Sigmoid colon (tissue), 7 donors: ENCODE measurements at places on chromosomes 7 and 10. TPM values are rescaled to one million over a fixed set of nuclear protein-coding genes. Genes with fewer than 3 reads are reported as not detected.
A peak's percentile ranks its signal among the peaks of the same experiment; 100 is the strongest.

SLC18A3 gene
- not detected for total RNA-seq

DNA sequence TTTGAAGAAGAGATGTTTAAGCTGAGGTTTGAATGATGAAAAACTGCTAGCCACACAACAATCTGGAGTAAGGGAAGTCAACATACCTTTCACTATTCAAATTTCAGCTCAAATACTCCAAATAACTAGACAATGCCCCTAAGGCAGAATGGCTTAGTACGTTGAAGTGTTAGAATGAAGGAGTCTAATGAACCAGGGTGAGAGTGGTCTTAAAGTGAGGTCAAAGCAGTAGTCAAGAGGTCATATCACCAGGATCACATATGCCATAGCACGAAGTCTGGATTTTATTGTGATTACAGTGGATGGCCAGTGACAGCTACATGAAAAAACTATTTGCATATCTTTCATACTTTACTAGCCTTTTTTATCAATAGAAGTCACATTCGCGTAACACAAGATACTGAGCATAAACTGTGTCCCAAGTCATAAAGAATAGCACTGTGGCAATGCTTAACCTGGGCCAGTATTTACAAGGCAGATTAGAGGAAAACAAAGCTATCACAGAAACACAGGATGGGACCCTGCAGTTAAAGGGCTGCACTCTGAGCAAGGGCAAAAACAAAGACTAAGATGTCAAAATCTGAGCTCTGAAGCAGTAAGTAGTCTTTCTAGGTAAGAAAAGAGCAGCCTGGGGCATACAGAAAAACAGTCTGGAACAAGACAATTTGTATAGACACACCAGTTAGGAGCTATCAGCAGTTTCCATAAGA lies 61.5 kb downstream of the HYCC1 start:
- DNase-seq, result no peak

DNA sequence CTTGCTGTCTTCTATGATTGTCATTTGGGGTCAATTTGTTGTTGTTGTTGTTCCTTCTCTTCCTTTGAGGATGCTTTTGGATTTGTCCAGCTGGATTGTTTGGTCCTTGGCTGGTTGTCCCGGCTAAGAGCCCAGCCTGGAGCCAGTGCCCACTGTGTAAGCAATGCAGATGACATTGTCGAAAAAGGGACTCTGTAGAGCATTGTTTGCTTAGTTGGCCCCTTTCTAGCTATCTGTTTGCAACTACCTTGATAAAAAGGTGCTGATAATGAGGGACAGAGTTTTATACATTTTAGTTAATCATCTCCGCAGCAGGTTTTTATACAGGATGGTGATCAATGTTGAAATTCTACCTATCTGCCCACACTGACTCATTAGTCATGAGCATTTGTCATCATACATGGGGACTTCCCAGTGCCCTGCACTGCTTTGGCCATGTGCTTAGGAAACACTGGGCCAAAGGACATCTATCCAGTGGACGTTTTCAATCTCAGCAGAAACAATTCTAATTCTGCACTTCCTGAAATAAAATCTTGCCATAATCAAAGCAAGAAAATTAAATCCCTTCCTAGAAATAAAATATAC lies 311.9 kb downstream of the GRM8 start:
- no peak for DNase-seq

TUBAL3 gene
- total RNA-seq, result not detected

- DNase-seq, result no peak
These were observed 81.7 kb upstream of the EFCAB10 start for GRCh38 chr7:105662998-105663397.

NANOS1 gene
- total RNA-seq, result 2.6 TPM

GRCh38 chr7:10343108-10343507 lies 630.6 kb upstream of the PHF14 start:
- no peak for DNase-seq

- DNase-seq, result no peak
These were observed 962.1 kb downstream of the KCNMA1 start for GRCh38 chr10:76675561-76675950.

DNA sequence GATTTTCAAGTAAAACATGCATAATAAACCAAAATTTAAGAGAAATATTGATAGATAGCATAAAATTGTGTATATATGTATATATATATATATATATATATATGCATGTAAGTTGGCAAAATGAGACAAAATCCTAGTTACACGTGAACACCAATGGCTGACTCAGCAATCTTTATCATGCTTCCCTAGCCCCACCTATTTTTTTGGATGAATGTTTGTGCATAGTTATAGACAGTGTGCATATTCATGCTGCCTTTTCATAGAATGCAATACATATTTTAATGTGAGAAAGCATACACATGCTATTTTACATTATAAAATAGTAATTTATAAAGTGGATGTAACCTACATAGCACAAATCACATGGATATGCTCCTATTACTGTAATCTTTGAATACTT lies 230.3 kb downstream of the SH2D4B start:
- DNase-seq, result no peak

DNA sequence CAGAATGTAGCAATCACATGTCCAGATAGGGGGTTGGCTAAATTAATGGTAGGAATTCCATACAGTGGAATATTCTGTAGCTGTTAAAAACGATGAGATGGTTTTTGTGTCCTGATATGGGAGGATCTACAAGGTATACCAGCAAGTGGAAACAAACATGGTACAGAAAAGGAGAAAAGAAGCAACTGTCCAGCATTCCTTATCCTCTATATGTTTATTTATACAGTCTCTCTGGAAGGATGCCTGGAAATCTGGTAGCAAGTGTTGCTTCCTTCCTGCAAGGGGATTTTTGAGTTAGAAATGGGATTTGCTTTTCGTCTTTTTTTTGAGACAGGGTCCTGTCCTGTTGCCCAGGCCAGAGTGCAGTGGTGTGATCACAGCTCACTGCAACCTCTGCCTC lies 19.3 kb downstream of the IL15RA start:
- DNase-seq, result no peak

DNA sequence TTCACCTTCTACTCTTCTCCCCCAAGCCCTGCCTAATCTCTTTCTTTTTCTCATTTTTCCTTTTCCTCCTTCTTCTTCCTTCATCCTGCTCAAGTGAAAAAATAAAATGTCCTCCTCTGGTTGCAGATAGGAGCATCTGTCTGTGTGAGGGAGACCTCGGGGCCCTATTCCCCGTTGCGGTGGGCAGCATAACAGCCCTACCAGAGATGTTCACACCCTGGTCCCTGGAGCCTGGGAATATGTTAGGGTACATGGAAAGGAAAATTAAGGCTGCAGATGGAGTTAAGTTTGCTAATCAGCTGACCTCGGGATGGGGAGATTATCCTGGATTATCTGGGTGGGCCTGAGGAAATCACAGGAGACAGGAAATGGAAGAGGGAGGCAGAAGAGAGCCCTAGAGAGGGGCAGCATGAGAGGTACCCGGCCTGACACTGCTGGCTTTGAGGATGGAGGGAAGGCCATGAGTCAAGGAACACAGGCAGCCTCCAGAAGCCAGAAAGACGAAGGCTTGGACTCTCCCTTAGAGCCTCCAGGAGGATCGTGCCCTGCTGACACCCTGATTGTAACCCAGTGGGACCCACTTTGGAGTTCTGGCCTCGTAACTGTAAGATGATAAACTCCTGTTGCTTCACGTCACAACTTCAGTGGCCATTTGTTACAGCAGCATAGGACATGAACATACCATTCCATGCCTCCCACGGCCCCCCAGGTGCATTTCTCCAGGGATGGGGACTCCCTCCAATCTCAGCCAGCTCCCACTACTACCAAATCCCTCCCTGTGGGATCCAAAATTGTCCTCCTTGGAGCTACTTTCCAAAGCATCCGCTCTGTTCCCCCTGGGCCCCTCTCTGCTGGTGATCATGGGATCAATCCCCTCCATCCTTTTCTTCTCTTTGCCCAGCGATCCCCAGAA lies 39.0 kb upstream of the ZMIZ1 start:
- peak; percentile 46 for DNase-seq

GIMAP8 gene
- 5.3 TPM for total RNA-seq

ZNF488 gene
- total RNA-seq, result not detected

DNA sequence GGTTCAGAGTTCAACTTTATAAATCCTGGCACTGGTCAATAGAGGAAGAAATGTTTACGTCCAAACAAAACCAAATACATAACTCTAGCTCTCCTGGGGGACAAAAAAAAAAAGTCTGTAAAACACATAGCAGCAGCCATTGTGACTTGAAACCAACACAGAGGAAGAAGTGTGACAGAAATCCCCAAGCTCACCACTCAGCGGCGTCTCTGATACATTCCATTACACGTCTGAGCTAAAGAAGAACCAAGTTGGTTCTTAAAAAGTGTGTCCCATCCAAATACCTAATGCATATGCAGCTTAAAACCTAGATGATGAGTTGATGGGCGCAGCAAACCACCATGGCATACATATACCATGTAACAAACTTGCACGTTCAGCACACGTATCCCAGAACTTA lies 58.3 kb upstream of the NANOS1 start:
- no peak for DNase-seq

TDRD1 gene
- 0.28 TPM for total RNA-seq

ITPRID1 gene
- total RNA-seq, result not detected

DNA sequence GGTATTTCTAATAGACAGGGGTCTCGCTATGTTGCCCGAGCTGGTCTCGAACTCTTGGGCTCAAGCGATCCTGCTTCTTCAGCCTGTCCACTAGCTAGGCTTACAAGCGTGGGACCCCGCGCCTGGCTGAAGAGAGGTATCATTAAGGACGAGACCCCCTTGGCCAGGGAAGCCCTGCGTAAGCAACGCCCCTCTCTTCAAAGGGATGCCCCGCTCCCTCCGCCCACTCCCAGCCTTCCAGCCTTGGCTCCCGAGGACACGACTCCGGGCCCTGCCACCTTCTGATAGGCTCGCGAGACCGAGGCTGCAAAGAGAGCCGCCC lies 220 bp upstream of the ZKSCAN5 start:
- DNase-seq, result no peak

DMBT1 gene
- total RNA-seq, result under 0.01 TPM

TNS3 gene
- 43.8 TPM for total RNA-seq

- DNase-seq, result no peak
These were observed 2.7 kb upstream of the PDGFA start for GRCh38 chr7:522071-522950.

- DNase-seq, result no peak
These were observed 247.5 kb downstream of the DPP6 start for GRCh38 chr7:154299736-154300135.

DNA sequence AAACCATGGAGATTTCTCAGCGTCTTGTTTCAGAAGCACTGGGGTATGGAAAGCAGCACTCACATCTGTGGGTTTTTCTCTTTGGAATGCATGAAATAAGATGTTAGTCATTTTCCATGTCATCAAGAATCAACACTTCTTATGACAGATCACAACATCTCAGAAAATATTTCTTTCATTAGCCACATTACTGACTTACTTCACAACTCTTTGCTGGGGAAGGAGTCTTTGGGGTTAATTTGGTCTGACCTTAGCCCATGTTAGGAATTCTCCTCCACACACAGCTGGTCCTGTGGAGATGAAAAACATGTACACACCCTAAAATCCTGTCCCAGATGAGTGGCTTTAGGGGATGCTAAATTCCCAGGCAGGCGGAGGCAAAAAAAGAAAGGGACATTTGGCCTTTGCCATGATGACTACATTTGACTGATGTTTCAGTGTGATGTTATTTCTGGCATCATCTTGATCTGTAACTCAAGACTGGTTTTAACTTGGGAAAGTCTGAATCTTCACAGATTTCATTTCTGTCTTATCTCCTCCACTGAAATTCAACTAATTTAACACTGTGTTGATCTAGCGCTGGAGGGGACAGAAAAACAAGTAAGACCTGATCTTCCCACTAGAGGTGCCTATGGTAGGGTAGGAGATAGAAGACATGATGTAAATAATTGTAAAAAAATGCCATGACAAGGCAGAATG lies 363.2 kb downstream of the PRPF18 start:
- no peak for DNase-seq

GRCh38 chr10:58486821-58487220 lies 25.9 kb upstream of the BICC1 start:
- DNase-seq, result no peak

- DNase-seq, result no peak
These were observed 703 bp upstream of the HILPDA start for GRCh38 chr7:128454808-128455542.

DNA sequence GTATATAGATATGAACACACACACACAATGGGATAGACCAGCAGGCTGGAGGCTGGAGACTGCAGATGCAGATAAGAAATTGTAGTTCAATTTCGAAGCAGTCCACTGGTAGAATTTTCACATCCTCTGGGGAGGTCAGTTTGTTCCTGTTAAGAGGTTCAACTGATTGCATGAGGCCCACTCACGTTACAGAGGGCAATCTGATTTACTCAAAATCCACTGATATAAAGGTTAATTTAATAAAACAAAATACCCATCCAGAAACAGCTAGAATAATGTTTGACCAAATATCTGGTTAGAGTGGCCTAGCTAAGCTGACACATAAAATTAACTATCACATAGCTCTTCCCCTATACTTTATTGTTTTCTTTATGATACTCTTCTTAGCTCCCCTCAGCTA lies 162.9 kb upstream of the SMIM30 start:
- DNase-seq, result no peak

DNA sequence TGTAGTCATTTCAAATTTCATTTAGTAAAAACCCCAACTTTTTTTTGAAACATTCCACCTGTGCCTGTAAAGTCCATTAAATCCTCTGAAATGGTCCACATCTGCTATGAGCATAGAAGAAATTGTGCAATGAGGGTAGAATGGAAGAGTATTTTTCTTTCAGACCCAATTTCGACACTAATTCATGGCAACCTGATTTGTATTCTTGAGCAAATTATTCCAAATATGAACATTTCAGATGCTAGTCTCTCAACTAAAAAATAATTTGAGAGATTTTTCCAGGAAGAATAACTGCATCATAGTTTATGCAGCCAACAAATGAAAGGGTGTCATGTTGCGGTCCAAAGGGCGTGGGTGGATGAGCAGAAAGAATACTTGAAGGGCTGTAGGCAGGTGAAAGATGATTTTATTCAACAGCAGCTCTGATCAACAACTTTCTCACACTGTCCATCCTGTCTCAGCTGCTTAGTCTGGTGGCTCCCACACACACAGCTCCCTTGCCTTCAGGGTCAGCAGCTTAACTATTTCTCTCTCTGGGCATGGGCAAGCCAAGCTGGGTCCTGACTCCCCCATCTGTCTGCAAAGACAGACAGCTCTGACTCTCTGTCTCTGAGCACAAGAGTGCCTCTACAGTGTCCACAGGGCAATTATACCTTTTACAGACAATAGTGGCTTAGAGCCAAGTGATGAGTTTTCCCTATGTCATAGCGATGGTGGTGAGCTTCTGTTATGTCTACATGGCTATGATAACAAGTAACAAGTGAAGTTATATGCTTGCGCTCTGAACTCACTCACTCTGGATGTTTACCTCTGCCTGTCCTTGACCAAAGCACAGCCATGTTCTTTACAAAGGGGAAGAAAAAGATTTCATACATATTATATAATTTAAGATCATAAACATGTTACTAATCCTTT lies 11.5 kb downstream of the STEAP2 start:
- peak; percentile 86 for DNase-seq

FZD1 gene
- 14.5 TPM for total RNA-seq

SSC4D gene
- 0.71 TPM for total RNA-seq
